ENCODE measurements at places on chromosomes 12 and 14. TPM values are rescaled to one million over a fixed set of nuclear protein-coding genes. Genes with fewer than 3 reads are reported as not detected.

The PRH2 gene
- 0.65 TPM for total RNA-seq

The SUDS3 gene
- 27.1 TPM for total RNA-seq

The OR10AD1 gene
- not detected for total RNA-seq

The KIF21A gene
- 12.8 TPM for total RNA-seq

The RACGAP1 gene
- total RNA-seq: 26.5 TPM

The DPF3 gene
- 4.2 TPM for total RNA-seq

The UBE2N gene
- 97.2 TPM for total RNA-seq

The TMEM30B gene
- 0.33 TPM for total RNA-seq

The CCDC175 gene
- not detected for total RNA-seq

The SLC38A4 gene
- total RNA-seq: 0.33 TPM

The IFI27L1 gene
- 10.5 TPM for total RNA-seq

The AICDA gene
- total RNA-seq: not detected

The CMA1 gene
- not detected for total RNA-seq

The CLEC1B gene
- total RNA-seq: not detected

The AQP6 gene
- total RNA-seq: not detected

The KRT82 gene
- total RNA-seq: not detected

The IL23A gene
- 0.76 TPM for total RNA-seq

The GPR68 gene
- total RNA-seq: 0.96 TPM

The ACOT4 gene
- 0.38 TPM for total RNA-seq

The MYH6 gene
- total RNA-seq: not detected

The JKAMP gene
- total RNA-seq: 110 TPM

The MYF6 gene
- not detected for total RNA-seq

The PLD4 gene
- total RNA-seq: under 0.01 TPM

The MMAB gene
- total RNA-seq: 25.3 TPM

The PAX9 gene
- 0.19 TPM for total RNA-seq

The RTL1 gene
- total RNA-seq: not detected

The RAD9B gene
- 0.19 TPM for total RNA-seq

The NUAK1 gene
- 116 TPM for total RNA-seq

The KLRD1 gene
- total RNA-seq: under 0.01 TPM

The TAS2R9 gene
- 0.19 TPM for total RNA-seq

The LBHD2 gene
- total RNA-seq: not detected

The COX8C gene
- total RNA-seq: not detected

The RNASE9 gene
- total RNA-seq: not detected

The STXBP6 gene
- not detected for total RNA-seq

The GARIN6 gene
- total RNA-seq: not detected

The TPH2 gene
- not detected for total RNA-seq

The VRTN gene
- not detected for total RNA-seq

The CEBPE gene
- not detected for total RNA-seq

The SCARB1 gene
- 32.0 TPM for total RNA-seq

The NOXRED1 gene
- total RNA-seq: not detected

Data from vein endothelial cell (primary cell).